Dermis blood vessel endothelial cell (primary cell): ENCODE measurements at places on chromosomes 7 and 10.

- peak; percentile 31 for DNase-seq
Observed at GRCh38 chr7:2559283-2559950, 638 bp downstream of the IQCE start.

DNA sequence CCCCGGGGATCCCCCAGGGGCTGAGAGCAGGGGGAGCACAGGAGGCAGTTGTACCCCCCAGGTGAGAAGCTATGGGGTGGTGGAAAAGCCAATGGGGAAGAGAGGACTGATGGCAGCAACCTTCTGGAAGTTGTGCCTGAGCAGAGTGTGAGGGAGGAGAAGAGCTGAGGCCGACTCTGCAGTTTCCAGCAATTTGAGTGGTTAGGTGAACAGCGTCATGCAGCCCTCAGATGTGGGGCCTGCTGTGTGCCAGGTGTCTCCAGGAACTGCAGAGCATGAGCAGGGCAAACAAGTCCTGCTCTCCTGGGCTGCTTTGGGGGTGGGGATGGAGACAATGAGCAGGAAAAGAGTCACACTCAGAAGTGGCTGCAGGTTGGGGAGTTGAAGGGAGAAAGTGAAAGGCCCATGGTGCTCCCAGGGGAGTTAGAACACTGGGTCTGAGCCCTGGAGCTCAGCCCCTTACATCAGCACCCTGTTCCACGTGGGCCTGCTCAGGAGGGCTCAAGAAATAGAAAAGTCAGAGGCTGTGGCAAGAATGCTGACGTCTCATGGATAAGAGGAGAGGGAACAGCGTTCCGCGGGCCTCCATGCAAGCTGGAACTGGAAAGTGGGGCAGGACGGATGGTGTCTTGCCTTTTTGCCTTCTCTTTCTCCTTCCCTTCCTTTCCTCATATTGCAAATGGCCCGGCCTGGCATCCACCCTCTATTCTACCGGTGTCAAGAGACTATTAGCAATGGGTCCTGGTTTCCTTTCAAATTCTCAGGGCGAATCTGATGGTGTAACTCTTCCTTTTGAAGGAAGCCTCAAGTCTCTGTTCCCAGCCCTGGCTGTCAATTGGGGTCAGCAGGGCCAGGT lies 4.0 kb upstream of the AFAP1L2 start:
- no peak for DNase-seq

GRCh38 chr10:54854389-54854788 lies 53.4 kb upstream of the PCDH15 start:
- DNase-seq: no peak

- DNase-seq: no peak
Observed at GRCh38 chr10:109915566-109915965, 7.7 kb downstream of the XPNPEP1 start.

DNA sequence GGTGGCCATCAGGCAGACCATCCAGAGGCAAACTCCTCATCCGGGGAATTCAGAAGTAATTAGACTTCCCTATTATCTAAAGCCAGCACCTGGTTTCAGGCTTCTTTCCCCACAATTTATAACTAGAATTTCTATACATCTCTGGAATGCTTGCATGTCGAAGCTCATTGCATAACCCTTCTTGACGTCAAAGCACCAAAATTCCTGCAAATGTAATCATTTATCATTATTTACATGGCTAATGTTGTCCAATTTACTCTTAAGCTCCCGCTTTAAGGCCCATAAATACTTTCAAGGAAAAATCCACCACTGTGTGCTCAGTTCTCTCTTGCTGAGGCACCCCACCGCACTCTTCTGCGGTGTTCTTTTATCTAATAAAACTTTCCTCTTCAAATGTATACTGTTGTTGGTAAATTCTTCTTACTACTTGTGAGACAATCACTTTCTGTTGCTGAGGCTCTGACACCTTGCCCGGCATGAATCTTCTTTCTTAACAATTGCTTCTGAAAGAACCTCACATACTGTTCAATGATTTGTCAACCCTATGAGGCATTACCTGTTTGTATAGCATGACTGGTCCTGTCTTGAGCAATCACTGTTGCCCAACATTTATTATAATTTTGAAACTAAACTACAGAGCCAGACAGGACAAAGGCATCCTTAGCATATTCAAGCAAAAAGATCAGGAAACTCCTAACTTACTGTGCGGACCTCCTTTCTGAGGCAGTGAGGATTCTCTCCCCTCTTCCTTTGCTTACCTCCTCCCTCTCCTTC lies 17.4 kb upstream of the GPR141 start:
- DNase-seq: no peak

GRCh38 chr10:75955973-75956502 lies 524.6 kb downstream of the LRMDA start:
- no peak for DNase-seq

GRCh38 chr10:47349941-47350371 lies 1.8 kb downstream of the RBP3 start:
- DNase-seq: no peak

DNA sequence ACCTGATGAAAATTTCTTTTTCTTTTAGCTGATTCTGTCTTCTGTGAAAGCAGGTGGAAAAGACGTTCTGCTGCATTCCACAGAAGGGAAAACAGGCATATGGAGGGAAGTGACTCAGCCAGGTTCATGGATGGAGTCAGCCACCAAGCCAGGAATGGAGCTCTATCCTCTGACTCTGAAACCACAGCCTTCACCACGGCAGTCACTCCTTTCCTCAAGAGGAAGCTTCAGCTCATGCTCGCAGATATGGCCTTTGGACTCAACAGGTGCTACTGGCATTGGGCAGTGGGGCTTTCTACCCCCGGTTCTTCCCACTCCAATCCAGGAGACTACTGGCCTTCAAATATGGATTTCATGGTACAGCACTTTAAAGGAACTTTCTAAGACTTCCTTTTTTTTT lies 11.5 kb upstream of the PLAU start:
- DNase-seq: peak; percentile 88

GRCh38 chr7:18976715-18977471 lies 140.5 kb downstream of the TWIST1 start:
- DNase-seq: peak; percentile 44

DNA sequence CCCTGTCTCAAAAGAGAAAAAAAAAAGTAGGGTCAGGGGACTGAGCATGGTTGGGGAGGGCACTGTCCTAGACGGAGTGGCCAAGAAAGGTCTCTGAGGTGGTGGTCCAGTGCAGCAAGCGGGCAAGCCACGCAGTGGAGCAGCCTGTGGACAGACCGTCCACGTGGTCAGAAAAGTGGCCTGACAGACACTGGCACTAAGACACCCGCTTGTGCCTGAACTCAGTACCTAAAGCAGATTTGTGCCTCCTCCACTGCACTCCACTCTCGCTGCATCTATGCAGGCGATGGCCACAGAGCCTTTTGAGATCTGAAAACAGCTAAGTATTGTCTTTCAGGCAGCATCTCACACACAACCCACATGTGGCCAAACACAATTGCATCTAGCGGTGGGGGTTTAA lies 8.8 kb downstream of the ASB10 start:
- DNase-seq: no peak
